ENCODE measurements at places on chromosomes 11 and 22. TPM values are rescaled to one million over a fixed set of nuclear protein-coding genes. Genes with fewer than 3 reads are reported as not detected.

- H3K4me3 ChIP-seq = no peak overlapping the region
- H3K36me3 ChIP-seq = no peaks in the 10 kb centered on the region
Observed at GRCh38 chr22:32628628-32629572, 154.3 kb downstream of the FBXO7 start.

DNA sequence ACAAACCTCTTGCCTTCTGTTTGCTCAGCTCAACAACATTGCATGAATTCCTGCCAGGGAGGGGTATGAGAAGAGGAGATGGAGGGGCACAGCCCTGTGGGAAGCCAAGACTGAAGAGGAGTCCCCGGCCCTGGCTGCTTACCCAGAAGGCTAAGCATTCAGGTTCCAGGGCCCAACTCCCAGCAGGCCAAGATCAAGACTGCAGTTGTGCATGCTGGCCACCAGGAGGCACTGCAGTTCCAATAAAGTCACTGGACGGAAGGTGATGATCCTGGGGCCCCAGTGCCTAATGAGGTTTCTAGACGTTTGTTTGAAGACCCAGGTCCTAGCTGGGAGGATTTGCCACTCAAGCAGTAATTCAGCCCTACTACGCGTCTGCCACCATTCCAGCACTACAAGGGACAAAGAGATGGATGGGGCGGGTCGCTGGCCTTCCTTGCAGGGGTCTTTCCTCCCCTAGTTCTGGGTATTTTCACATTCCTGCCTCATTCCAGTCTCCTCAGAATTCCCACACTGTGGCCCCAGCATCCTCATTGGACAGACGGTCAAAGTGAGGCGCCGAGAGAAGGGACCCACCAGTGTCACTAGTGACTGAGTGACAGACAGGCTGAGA lies 23.6 kb downstream of the ALX4 start:
- DNase-seq = no peak
- H3K36me3 ChIP-seq = no peaks in the 10 kb centered on the region
- no peaks in the 10 kb centered on the region for H3K4me1 ChIP-seq
- H3K27ac ChIP-seq = no peak overlapping the region
- H3K27me3 ChIP-seq = no peaks in the 10 kb centered on the region

DNA sequence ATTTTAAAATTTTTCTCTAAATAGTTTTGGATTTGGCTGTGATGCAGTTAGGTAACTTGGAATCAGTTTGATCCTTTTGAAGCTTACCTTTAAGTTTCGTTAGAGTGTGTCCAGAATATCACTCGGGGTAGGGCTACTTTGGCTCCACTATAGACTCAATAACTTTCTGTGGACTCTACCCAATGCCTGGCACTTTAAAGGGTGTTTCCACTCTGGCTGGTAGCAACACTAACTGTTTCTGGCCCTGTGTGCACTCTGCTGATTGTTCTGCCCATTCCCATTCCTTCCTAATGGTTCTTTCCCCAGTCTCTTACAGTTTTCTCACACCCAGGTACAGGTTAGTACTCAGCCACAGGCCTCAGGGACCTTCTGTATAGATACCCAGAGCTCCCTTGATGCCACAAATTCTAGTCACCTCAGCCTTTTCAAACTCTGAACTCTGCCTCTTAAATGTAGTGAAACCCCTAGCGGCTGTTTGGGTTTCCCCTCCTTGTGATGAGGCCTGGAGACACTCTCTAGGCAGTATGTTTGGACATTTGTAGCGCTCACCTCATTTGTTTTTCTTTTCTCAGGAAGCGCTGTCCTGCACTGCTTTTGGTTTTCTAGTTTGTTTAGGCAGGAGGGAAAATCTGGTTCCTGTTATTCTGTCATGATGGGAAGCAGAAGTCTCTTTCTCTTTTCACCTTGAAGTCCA lies 16.8 kb downstream of the CUL5 start:
- H3K36me3 ChIP-seq = no peaks in the 10 kb centered on the region
- H3K27me3 ChIP-seq = no peaks in the 10 kb centered on the region
- DNase-seq = no peak

DNA sequence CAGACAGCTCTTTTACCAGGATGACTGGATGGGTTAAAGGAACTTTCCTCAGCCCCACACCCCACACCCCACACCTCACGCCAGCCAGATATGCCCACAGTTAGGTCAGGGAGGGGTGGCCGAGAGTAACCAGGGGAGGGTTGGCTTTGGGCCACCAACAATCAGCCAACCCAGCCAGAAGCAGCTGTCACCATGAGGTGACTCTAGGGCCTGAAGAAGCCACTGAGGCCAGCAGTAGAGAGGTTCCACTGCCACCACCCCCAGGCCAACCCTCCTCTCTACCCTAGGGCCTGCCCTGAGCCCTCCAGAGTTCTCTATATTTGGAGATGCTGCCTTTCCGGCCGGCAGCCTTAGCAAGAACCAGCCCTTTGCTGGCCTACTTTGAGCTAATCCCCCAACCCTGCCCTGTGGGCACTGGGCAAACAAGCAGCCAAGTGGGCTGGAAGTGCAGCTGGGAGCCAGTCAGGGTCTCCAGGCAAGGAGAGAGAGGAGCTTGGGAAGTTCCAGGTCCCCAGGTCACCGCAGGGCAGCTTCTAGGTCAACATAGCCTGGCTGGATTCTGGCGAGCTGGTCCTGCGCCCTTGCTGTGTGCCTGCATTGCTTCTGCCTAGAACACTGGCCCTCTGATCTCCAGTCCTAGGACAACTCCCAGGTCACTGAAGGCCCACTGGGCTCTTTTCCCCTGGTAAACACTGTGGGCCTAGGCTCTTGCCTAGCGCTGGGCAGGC lies 12.0 kb upstream of the SYT8 start:
- no peaks in the 10 kb centered on the region for H3K27me3 ChIP-seq
- no peak overlapping the region for H3K27ac ChIP-seq
- no peaks in the 10 kb centered on the region for H3K36me3 ChIP-seq
- H3K4me3 ChIP-seq = no peak overlapping the region

DNA sequence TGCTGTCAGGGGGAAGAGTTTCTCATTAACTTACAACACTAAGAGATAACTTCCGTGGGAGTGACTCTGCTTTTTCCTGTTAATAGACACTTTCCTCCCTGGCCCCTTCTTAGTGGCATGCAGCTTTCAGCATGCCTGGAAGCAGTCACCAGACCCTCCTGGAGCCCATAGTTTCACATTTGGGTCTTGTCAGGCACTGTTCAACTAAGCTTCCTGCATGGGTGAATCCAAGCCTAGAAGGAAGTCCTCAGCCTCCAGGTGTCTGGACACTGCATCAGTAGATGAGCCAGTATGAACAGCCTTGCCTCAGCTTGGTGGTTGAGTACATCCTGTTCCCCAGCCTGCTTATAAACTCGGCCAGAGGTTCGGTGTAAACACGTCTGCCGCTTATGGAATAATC lies 68.1 kb downstream of the PPP6R3 start:
- no peak overlapping the region for H3K4me3 ChIP-seq
- H3K4me1 ChIP-seq = no peaks in the 10 kb centered on the region
- no peak for DNase-seq
- no peaks in the 10 kb centered on the region for H3K27me3 ChIP-seq
- peaks cover 9% of the 10 kb centered on the region for H3K36me3 ChIP-seq
- H3K27ac ChIP-seq = no peak overlapping the region

The CYTH4 gene
- total RNA-seq = not detected

The MICAL2 gene
- total RNA-seq = 4.2 TPM

DNA sequence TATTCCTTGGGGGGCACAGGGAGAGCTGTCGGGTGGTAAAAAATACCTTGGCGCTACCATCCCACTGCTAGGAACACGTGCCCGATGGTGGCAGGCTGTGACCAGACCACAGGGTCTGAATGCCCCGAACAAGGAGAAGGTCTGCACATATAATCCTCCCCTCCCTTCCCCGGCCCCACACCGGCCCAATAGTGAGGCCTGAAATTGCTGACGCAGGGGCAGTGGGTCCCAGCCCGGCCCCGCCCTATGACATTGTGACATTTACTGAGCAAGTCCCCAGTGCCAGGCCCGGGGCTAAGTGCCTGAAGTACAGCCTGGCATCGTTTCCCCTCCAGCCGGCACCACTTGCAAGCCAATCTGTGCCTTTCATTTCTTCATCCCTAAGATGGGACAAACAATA lies 19.5 kb downstream of the MN1 start:
- peaks cover 27% of the 10 kb centered on the region for H3K4me1 ChIP-seq
- DNase-seq = no peak
- no peak overlapping the region for H3K27ac ChIP-seq

DNA sequence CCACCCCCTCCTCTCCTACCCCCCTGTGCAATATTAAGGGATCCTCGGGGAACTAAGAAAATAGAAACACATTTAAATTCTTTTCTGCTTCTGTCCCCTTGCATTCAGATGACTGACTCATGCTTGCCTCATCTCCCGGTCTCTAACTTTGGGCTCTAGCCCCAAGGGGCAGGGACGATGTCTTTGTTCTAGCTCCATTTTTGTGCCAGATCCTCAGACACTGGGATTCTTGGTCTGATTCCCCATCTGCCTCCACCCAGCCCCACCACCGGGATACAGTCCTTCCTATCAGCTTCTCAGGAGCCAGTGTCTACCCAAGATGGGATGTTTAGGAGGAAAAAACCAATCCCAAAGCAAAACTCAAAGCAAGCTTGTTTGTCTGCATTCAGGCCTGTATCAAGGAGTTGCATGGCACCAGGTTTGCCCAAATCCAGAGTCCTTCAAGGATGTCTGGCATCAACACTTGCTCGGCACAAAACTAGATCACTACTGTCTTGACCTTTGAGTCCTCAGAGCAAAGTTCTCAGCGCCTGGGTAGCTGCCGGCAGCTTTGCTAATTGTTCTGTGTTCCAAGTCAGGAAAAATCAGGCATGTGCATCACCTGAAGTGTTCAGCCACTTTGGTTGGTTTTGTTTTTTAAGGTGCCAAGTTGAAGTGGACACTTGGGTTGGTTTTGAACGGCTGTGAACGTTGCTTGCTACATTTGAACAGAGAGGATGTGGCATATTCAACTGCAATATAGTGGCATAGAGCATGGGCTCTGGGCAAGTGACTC lies 212.8 kb downstream of the DSCAML1 start:
- H3K27ac ChIP-seq = no peak overlapping the region
- H3K4me1 ChIP-seq = peaks cover 13% of the 10 kb centered on the region
- DNase-seq = no peak
- 0 out of 2 replicates have a peak, but pooled peaks cover 3% of the 10 kb centered on the region for H3K27me3 ChIP-seq

The SLC22A6 gene
- total RNA-seq = not detected

- no peaks in the 10 kb centered on the region for H3K27me3 ChIP-seq
- no peak overlapping the region for H3K27ac ChIP-seq
- no peak for DNase-seq
- H3K36me3 ChIP-seq = no peaks in the 10 kb centered on the region
- no peak overlapping the region for H3K4me3 ChIP-seq
Observed at GRCh38 chr11:34910817-34911216, 5.4 kb downstream of the APIP start.

DNA sequence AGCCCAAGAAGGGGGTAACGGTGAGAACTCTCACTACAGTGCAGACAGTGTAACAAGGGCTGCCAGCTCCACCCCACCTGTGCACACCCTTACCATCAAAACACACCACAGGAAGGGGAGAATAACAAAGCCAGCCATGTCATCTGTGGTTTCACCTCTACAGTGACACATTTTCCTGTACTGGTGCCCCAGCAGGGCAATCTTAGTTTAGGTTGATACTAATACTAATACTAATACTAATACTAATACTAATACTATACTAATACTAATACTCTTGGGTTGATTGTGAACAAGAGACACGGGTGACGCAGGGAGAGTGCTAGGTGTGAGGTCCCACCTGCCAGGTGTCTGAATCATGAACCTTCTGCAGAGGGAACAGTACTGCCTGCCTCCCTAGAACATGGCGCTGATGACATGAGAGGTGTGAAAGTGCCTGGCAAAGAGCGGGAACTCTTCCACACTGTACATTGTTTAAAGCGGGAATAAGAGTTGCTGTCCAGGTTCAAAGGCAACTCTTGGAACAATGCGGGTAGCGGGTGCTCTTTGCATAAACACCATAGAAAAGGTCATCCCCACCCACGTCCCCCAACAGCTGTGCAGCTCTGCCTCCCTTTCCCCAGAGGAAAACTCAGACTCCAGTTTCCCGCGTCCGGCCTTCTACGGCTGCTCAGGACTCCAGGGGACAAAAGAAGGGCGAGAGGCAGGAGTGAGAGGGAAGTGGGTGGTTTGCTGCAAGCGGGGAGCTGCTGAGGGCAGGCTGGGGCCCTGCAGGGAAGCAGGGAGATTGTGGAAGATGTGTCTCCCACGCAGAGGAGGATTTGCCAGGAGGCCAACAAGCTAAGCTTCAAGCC lies 25.0 kb upstream of the TMPRSS4 start:
- no peaks in the 10 kb centered on the region for H3K27me3 ChIP-seq
- no peak for DNase-seq
- H3K4me3 ChIP-seq = no peak overlapping the region

The MDK gene
- 309 TPM for total RNA-seq

DNA sequence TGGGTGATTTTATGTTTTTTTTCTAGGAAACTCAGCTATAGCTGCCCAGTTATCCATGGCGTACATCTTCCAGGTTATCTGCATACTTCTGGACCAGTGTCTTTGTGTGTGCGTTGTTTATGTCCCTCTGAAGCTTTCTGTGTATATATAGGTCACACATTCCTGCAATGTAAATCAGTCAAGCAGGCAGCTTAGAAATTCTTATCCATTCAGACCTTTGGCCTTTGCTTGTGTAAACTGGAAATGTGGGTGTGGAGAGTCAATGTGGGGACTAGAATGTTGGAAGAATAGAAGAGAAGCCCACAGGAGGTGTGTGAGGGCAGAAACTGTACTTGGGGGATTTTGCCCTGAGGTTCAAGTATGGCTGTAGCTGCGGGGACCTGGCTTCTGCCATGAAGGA lies 51.7 kb downstream of the BARX2 start:
- no peaks in the 10 kb centered on the region for H3K36me3 ChIP-seq
- no peak for DNase-seq
- no peak overlapping the region for H3K27ac ChIP-seq
- no peak overlapping the region for H3K4me3 ChIP-seq

DNA sequence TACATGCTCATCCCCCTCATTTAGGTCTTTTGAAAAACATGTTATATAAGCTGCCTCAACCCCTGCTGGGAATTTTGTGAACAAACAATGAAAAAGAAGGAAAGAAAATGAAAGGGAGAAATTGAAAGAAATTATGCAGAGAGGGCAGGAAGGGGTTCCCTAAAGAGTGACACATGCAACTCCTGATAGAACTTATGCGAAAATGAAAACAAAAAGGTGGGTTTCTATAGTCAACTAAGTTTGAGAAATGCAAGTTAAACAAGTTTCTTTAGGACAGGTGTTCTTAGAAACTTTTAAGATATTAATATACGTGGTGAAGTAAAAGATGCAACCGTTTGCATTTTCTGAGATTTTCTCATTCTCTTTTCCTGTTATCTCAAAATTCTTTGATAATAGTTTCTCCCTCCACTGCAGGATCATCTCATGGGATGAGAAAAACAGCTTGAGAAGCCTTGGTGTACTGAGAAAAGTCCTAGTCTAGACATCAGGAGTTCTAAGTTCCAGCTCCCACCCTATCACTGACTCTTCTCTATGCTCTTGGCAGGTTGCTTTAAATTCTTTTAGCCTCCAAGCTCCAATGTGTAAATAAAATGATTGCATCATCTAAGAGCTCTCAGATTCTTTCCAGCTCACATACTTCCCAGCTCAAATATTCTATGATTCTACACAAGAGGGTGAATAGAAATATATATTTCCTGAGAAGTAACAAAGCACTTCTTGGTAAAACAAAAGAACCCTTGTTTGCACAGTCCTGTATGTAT lies 109.2 kb downstream of the FAM76B start:
- no peak overlapping the region for H3K27ac ChIP-seq
- DNase-seq = no peak
- H3K4me1 ChIP-seq = no peaks in the 10 kb centered on the region
- no peaks in the 10 kb centered on the region for H3K36me3 ChIP-seq

The CASP4 gene
- total RNA-seq = not detected

The BTBD18 gene
- not detected for total RNA-seq

Data from H1 (cell line).